Effector memory CD8-positive, alpha-beta T cell (primary cell): ENCODE measurements at places on chromosomes 16 and 17.

GRCh38 chr17:14351493-14351892, 50.6 kb downstream of the HS3ST3B1 start:
- no peak for DNase-seq

- DNase-seq, result no peak
These were observed 85.7 kb downstream of the NOG start for GRCh38 chr17:56679115-56679776.

GRCh38 chr16:61549327-61549726, 486.9 kb downstream of the CDH8 start:
- DNase-seq, result no peak

GRCh38 chr16:85798901-85799496, 345 bp downstream of the EMC8 start:
- no peak for DNase-seq

DNA sequence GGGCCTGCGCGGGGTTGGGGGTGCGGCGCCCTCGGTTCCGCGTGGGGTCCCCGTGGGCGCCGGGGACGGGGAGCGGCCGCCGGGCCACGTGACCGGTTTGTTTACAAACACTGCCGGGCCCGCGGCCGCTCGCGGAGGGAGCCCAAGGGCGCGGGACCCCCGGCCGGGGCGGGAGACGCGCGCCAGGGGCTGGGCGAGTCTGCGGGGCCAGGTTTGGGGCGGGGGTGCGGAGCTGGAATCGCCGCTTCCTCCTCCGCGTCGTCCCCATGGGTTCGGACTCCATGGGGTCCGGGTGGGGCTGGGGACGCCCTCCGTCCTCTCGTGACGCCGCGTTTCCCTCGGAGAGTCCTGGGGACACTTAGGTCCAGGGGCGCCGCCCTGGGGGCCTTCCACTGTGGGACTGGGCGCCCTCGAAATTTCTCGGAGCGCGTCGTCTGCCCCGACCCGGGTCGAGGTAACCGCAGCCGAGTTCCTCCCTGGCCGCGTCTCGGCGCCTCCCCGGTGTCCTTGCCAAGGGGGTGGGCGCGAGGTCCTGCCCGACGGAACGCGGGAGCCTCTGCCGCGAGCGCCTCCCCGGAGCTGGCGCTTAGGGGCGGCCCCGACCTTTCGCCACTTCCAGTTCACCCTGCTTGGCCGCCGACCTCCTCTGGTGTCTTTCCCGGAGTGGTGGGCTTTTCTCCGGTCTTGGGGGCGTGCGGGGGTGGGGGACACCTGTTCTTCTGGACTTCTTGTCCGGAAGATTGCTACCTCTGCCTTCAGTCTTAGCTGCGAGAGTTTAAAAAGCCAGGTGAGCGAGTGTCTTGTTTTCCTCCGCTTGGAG, 684 bp downstream of the YPEL2 start:
- DNase-seq, result peak; percentile 10

- no peak for DNase-seq
These were observed at the start of gene PRRT2 for GRCh38 chr16:29811896-29812665. PRRT2 (plus strand) TSS chr16:29812193; CDS start chr16:29813055, 862 bp downstream.
